ENCODE measurements at places on chromosomes 3 and 15. TPM values are rescaled to one million over a fixed set of nuclear protein-coding genes. Genes with fewer than 3 reads are reported as not detected.
A peak's percentile ranks its signal among the peaks of the same experiment; 100 is the strongest.

GRCh38 chr3:156655819-156656550 is 18.4 kb upstream of the TIPARP start:
- no peak for DNase-seq

DNA sequence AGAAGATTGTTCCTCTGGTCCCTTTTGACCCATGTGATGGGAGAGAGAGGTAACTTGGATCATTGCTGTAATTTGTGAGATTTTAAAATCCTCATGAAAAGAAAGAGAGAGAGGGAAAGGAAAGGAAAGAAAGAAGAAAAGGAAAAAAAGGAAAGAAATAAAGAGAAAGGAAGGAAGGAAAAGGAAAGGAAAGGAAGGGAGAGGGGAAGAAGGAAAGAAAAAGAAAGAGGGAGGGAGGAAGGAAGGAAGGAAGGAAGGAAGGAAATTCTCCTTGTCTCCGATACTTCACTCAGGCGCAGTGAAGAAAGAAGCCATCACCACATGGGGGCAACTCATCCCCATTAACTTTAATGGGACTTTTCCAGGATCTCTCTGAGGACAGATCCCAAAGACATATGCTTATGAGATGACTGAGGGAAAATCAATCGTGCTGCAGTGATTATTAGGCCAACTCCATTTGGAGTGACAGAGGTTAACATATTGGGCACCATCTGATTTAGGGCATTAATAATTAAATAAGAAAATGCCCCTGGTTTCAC is 123.0 kb downstream of the MEGF11 start:
- no peak for DNase-seq

DNA sequence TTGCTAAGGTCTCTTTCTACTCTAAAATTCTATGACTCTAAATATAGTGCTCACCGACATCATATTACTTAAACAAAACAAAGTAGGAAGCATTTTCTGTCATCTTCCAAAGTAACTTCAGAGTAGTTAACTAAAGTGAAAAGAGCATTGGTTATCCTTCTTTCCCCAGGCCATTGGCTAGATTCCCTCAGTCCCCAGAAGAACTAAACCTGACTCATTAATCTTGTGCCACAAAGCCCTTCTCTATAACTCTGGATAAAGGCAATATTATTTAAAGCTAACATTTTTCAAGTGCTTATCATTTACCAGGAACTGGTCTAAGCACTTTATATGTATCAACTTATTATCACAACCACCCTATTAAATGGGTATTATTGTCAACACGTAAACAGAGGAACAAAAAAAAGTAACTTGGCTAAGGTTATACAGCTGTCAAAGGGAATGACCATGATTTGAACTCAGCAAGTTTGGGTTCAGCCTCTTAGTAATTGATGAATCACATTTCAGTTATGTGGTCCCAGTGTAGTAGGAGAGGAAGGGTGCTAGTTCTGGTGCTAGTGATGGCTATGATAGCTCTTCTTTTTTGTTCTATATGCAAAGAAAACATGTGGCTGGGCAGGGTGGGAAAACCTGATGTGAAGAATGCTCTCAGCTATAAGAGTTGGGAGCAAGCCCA is 304.9 kb downstream of the FGF12 start:
- no peak for DNase-seq

DNA sequence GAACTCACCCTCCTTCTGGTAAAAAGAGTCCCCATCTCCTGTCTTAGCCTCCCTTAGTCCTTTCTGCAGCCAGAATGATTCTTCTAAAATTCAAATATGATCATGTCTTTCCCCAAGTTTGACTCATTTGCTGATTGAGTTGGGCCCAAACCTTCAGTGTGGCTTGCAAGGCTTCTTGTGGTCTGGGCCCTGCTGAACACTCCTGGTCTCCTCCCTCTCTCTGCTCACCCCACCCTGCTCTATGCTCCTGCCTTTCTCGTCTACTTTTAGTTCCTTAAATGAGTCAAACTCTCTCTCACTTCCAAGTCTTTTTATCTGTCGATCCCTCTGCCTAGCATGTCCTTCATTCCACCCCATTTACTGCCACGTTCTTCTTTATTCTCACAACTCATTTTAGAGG is 72.6 kb downstream of the CCR1 start:
- DNase-seq, result no peak

- DNase-seq, result no peak
These were observed 160.0 kb upstream of the NSMCE3 start for GRCh38 chr15:29429584-29429983.

DNA sequence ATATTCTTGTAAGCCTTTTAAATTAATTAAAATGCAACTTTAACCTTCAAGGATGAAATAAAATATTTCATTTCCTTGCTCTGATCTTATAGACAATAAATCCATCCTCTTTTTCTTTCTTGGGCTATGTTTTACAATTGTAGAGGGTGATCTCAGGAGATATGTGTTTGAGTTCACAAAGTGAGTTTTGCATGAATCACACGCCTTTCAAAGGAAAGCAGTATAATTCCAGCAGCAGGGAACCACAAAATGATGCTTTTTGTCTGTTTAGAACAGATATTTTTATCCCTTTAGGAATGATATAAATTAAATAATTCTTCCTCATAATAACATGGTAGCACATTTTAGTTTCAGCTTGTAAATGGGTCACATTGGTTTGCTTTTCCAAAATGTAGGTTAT is 191.2 kb downstream of the SEMA6D start:
- no peak for DNase-seq

DNA sequence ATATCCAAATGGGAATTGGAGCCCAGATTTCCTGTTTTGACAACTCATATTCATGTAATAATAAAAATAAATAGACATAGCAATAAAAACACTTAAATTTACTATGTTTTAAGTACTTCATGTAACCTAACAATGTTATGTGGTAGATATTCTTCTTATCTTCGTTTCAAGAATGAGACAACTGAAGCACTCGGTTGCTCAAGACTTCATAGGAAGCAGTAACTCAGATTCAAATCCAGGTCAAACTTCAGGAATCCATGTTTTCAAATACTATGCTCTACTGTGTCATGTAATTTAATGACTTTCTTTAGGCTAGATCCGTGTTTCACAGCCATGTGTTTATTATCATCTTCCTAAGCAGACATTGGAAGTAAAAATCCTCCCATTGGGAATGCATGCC is 492.2 kb downstream of the CNTN3 start:
- DNase-seq, result no peak

GRCh38 chr3:16866571-16866970 is 18.2 kb upstream of the PLCL2 start:
- no peak for DNase-seq

DNA sequence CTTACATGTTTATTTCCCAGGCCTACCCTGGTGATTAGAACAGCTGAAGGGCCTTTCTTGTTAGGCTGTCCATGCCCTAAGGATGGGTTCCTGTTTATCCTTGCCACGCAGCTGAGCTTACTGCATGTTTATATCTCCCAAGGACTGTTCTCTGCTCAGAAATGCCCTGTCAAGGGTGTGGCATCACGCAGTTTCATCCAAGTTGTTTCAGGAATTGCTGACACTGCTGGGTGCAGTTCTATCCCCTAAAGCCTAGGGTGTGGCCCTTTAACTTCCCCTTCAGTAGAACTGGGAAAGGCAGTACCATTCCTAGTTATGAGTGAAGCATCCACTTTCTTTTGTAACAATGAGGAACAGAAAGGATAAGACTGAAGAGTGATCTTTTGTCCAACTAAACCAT is 5.0 kb downstream of the ELL3 start:
- no peak for DNase-seq

DNA sequence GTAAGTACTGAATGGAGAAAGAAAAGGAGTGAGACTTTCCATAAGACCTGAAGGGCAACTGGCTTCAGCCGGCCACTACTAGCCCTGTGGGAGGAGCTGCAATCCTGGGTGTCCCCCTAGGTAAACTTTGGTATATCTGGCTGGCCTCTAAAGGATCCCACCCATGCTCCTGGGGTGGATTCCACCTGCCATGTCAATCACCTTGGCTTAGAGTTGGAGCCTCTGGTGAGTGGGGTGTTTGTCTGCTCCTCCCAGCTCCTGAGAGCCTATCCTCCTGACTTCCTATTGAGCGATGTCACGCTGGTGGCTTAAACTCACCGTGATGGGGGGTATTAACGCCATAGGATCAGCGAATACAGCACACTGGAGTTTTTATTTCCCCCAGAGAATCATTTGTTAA is 2.6 kb downstream of the SPTBN5 start:
- peak; percentile 35 for DNase-seq

GRCh38 chr3:42778644-42779043 is 5.6 kb upstream of the CCDC13 start:
- DNase-seq, result no peak

DNA sequence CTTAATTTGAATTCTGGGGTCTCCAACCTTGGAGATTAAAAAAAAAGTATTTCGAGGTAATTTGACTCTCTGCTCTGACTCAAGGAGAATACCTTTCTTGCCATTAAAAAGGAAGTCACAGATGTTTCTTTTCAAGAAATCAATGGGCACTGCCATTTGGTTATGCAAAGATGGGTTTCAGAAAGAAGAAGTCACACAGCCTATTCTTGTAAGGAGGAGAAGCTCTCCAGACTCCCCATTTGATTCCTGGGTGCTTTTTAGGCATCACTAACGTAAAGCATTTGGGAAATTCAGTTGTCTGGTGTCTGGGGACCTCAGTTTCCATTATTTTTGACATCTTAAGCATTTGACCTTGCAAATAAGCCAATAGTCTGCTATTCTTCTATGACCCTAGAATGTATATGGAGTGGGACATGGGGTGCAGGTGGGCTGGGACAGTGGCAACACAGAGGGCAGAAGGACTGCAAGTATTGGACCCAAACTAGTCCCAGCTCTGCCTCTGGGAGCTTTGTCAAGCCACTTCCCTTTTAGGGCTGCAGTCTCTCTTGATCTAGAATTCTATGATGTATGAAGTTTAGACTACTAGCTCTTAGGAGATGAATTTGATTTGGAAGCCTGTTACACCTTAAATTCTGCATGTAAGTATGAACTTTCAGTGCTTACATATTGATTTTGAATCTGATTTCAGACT is 27.8 kb downstream of the IL5RA start:
- no peak for DNase-seq

GRCh38 chr3:55327131-55327920 is 159.8 kb downstream of the WNT5A start:
- no peak for DNase-seq

DNA sequence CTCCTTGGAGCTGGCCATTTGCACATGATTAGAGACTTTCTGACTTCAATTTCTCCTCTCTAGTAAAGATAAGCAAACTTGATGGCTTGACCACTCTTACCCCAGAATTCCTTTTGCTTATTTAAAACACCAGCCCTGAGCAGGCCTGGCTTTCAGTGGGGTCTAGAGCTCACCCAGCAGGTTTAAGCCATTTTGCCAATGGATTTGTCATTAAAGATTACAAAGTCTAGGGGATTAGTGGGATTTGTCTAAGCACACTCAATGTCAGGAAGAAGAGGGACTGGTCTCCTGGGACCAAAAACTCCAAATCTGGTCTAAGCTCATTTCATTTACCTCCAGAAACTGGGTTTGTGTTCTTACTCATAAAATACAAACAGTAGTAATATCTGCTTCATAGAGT is 57.3 kb upstream of the SNTN start:
- peak; percentile 3 for DNase-seq

GRCh38 chr15:96801576-96802150 is 471.2 kb downstream of the NR2F2 start:
- no peak for DNase-seq

DNA sequence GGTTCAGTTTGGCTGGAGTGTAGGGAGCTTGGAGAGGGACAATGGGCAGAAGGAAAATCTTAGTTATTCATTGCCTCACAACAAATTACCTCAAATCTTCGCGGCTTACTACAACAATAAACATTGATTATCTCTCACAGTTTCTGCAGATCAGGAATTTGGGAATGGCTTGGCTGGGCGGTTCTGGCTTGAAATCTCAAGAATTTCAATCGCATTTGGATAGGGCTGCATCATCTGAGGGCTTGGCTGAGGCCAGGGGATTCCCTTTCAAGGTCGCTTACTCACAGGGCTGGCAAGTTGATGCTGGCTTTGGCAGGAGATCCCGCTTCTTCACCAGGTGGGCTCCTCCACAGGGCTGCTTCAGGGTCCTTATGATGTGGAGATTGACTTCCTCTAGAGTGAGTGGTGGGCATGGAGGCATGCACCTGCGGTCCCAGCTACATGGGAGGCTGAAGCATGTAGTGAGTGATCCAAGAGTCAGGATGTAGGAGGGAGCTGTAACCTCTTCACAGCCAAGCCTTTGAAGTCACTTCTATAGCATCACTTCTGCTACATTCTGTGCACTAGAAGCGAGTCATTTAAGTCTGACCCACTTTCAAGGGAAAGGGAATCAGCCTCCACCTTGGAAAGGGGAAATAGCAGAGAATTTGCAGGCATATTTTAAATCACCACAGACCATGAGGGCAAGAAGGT is 63.1 kb downstream of the CDC25A start:
- DNase-seq, result no peak

DNA sequence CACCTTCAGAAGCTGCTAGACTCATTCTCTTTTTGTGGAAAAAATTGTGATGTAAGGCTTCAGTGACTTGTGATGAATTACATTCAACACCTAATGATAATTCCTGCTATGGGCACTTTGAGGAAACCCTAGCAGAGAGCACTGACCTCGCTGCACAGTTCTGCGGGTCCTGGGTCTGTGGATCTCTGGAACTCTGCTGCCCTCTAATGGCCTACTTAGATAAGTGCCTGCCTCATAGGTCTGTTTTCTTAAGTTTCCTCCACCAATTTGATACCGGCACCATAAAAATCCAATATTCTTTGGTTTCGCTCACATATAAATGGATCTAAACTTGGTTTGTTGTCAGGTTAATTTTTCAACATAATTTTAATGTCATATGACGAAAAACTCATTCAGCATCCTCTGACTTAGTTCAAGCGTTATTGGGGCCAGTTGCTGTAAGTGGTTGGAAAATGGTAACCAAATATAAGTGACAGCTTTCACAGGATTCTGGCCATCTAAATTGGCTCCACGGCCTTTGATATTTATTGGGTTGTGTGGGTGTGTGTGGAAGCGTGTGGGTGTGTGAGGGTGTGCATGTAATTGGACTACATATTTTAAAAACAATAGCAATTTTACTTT is 10.4 kb downstream of the SLITRK3 start:
- peak; percentile 84 for DNase-seq

DNA sequence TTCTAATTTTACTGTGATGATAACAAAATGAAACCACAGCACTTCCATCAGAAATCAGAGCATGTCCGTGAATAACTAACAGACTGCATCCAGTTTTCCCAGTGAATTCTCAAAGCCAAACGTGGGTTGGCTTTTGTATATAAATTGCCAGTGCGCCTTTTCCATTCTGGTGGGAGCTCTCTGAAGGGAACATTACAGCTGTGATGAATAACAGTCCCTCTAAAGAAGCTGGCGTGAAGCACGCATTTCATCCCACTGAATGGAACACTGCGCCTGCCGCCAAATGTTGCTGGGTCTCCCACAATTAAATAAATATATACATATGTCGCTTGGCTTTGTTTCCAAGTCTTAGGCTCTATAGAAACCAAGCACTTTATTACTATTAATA is 113.0 kb upstream of the PFN2 start:
- no peak for DNase-seq

ADAMTS17 gene
- total RNA-seq, result 1.5 TPM

SPATA12 gene
- 0.12 TPM for total RNA-seq

RARRES1 gene
- 0.62 TPM for total RNA-seq

LEKR1 gene
- 1.9 TPM for total RNA-seq

CDHR4 gene
- 0.12 TPM for total RNA-seq

GOLGA6L1 gene
- not detected for total RNA-seq

TXNRD3 gene
- 10.3 TPM for total RNA-seq

CAPN7 gene
- 32.7 TPM for total RNA-seq

HRH1 gene
- 0.09 TPM for total RNA-seq

Measured in neural progenitor cell (in vitro differentiated cells).